Activated CD8-positive, alpha-beta memory T cell treated with anti-CD3 and anti-CD28 coated beads for 1 hour (primary cell): ENCODE measurements at places on chromosomes 1 and 21.

GRCh38 chr1:26411624-26412074, 1.0 kb downstream of the LIN28A start:
- DNase-seq = no peak

DNA sequence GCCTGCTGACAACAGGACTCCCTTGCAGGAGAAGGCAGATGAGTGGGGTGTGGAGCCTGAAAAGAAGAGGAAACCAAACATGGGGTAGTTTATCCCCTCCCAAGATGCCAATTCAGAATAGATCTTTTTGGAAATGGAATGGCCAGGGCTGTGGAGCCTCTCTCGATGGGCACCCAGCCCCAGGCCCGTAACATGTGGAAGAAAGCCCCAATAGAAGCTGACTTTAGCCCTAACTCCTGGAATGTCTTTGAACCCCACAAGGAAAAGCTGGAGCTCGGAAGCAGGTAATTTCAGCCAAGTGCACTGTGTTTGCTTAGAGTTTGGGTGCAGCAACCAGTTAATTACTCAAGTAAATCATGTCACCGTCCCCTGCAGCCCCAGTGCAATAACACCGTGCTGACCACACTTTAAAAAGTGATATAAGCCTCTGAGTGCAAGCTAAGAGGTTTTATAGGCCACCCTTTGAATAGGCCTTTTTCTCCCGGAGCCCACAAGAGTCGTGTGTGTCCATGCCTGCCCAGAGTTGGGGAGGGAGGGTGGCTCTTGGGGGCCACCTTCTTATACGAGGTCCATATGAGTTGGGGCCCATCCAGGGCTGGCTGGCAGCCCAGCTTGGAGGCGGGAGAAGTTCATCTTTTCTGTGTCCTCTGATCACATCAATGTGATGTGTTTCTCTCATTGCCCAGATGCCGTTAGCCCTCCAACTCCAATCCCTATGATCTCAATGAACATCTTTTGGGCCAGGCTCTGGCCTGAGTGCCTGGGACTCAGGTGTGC, 153.2 kb downstream of the TRABD2B start:
- DNase-seq = no peak

GRCh38 chr1:178578541-178578940, 65.6 kb downstream of the TEX35 start:
- DNase-seq = no peak

GRCh38 chr1:160210561-160210960, 5.4 kb downstream of the PEA15 start:
- no peak for DNase-seq

DNA sequence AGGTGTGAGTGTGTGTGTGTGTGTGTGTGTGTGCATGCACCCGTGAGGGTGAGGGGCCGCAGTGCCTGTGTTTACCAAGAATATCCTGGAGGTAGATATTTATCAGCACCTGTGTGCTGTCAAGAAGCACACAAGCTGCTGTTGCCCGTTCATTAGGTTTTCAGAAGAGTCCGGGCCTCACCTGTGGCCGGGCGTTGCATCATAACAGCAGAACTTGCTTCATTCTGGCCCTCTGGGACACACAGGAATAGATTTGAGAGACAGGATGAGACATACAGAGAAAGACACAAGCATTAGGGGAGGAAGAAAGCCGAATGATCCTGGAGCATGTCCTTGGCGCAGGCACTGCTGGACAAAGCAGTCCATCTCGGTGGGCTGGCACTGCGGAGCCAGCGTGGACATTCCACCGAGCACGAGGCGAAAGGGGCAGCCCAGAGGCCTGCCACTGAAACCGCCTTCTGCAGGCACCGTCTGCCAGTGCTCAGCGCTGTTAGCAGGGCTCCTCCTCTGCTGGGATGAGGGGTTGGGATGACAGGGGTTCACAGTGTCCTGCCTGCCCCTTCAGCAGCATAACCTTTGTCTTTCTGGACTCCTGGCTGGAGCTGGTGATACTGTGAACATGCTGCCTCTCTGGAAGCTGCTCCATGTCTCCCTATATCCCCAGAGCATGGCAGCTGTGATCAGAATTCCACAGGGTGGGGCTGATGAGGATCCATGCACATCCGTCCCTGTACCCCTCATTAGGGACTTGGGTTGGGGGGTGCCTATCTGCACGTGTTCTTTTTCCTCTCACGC, 81.1 kb downstream of the PEX14 start:
- DNase-seq = no peak

- peak; percentile 1 for DNase-seq
These were observed 506 bp downstream of the SSX2IP start for GRCh38 chr1:84689514-84690396.

DNA sequence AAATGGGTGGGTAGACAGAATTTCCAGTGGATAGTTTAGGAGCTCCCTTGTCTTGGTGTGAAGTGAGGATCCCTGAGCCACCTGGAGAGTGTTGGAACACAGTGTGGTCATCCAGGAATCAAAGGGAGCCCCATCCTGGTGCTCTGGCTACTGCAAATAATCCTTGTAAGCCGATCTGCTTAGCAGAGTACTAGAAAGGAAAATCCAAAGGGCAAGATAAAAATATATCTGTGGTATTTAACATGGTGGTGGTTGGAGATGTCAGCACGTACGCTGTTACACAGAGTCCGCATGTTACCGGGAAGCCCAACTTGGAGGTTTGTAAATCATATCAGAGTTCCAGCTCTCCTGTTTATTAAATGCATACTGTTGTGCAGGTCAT, 39.0 kb downstream of the VANGL1 start:
- no peak for DNase-seq

- no peak for DNase-seq
These were observed 42.1 kb upstream of the TP53BP2 start for GRCh38 chr1:223887747-223888418.

- DNase-seq = no peak
These were observed 5.8 kb upstream of the WNT3A start for GRCh38 chr1:228000836-228001563.

GRCh38 chr1:5389101-5389885, 602.9 kb downstream of the NPHP4 start:
- DNase-seq = no peak

DNA sequence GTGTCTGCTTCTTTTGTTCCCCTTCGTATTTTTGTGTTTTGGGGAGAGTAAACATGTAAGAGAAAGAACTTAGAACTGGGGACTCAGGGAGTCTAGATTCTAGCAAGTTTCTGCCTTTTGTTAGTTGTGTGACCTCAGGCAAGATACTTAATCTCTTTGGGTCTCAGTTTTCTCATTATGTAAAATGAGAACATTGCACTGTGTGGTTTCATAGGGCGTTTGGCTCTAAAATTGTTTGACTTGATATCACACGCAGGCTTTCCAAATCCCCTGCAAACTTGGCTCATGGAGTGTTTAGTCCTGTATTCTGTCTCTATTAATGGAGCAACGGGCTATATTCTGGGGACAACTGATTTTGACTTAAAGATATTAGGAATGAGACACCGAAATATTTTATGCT, 57.7 kb downstream of the NTNG1 start:
- no peak for DNase-seq

DNA sequence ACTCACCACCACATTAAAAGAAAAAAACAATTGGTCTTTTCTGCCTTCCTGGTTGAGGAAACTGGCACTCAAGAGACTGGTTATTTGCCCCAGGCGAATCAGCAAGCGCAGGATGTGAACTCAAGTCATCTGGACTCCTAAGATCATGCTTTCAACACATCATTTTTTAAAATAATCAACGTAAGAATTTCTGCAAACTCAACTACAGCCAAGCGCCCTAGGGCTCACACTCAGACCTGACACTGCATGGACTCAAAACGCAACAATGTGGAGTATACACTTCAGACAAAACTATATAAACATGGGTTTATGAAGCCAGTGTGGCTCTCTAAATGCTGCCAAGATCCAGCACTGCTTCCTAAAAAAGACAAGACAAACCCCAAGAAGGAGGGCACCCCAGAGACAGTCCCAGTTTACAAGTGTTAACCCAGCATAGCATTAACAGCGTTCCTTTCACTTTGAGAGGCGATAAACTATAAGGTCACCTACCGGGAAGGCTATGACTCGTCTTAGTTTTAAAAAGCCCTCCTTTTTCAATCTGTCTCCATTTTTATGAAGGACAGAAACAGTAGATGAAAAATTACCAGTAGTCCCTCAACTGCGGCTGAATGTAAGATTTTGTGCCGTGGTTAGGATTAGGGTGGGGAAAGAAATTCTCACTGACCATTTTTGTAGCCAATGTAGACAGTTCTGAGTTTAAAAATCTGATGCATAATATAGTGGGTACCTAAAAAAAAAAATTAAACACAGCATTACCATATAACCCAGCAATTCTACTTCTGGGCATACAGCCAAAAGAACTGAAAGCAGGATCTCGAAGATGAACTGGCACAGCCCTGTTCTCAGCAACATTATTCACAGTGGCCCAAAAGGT, 54.8 kb downstream of the SIPA1L2 start:
- no peak for DNase-seq

GRCh38 chr1:33378976-33379375, 51.9 kb downstream of the PHC2 start:
- no peak for DNase-seq

- no peak for DNase-seq
These were observed 151.0 kb downstream of the NUF2 start for GRCh38 chr1:163472651-163473248.

DNA sequence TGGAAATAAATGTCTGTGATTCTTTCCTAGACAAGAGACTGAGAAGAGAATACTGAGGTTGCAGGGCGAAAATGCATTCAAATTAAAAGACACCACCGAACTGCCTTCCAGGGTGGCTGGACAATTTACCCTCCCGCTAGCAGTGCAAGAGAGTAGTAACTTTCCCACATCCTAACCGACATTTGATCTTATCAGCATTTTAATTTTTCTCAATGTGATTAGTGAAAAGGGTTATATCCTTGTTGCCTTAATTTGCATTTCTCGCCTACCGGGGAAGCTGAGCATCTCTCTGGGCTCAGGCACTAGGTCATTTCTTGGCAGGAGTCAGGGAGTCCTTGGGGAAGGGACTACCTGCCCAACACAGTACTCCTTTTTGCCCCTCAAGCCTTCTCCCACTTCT, 2.8 kb downstream of the TNFRSF8 start:
- DNase-seq = no peak

- DNase-seq = no peak
These were observed 104.9 kb downstream of the BCAR3 start for GRCh38 chr1:93576746-93577145.

DNA sequence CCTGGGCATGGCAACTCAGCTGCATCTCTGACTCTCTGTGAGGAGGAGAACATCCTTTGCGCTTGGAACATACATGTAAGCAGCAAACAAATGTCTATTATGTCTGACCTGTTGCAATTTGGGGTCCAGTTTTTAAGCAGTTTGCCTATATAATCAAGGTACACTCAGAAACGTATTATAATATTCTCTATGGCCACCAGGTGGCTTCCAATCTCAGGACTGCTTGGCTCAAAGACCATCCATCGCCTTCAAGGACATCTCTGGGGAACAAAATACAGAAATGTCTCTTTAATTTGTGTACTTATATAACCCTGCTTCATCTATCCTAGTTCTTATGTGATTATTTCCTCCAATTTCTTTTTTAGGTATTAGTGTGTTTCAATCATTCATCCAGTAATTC, 227.2 kb downstream of the OLFM3 start:
- no peak for DNase-seq

DNA sequence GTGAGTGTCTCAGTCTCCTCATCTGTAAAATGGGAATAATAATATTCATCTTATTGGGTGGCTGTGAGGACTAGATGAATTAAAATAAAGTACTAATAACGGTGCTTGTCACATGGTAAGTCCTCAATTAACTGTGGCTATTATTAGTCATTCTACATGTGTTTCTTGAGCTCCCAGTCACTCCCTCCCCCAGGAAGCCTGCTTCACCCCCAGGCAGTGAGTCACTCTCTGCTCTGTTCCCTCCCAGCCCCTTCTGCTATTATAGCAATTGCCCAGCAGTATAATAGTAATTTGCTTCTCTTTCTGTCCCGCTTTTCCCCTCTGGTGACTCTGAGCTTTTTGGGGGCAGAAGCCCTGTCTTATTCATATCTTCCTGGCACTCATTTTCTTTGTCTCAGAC, 102.0 kb downstream of the BEND5 start:
- no peak for DNase-seq

DNA sequence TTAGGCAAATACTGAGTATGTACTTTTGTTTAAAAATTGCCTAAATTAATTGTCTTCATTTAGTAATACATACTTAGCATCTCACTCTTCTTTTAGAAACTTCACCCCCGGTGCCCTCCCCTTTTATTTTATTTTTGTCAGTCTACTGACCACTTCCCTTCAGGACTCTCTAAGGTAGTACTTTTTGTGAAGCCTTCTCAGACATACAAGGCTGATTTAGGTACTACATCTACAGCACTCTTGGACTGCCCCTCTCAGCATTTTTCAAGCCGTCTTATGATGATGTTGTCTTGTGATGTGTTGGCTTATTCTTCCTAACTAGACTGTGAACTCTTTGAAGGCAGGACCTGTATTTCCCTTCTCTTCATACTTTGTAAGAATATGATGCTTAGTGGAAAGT, 24.7 kb downstream of the RPS6KC1 start:
- DNase-seq = no peak

- no peak for DNase-seq
These were observed 1.1 kb downstream of the GJB5 start for GRCh38 chr1:34755961-34756360.

DNA sequence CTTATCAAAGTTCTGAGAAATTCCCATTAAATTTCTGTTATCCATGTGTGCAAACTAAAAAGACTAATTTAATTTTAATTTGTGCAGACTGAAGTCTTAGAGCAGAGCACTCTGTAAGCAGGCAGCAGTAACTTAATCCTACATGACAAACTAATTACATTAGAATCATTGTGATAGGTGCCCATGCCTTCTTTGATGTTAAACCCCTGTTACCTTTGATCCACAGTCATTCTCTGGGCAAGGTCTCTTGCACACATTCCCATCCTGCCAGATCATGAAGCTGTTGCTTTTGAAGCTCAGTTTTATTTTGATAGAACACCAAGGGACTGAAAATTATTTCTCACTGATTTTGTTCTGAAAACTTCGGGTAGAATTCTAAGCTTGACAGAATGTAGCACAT, 77.2 kb downstream of the BCAR3 start:
- DNase-seq = no peak

DNA sequence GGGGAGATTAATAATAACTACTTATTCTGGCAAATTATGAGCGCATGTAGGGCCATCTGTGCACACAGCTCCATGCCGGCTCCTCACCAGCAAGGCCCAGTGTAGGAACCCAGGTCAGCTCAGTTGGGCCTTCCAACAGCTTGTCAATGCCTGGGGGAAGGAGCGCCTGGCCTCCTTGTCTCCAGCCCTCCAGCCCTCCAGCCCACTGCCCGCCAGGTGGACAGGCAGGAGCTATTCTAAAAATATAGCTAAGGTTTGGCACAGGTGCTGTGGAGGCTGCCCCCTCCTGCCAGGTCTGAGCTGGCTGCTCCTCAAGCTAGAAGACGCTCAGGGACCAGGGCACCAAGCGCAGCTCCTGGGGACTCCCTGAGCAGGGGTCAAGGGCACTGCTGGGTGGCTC, 85.7 kb downstream of the GRIK3 start:
- no peak for DNase-seq

GRCh38 chr1:231882790-231883189, 256.2 kb downstream of the DISC1 start:
- DNase-seq = no peak

DNA sequence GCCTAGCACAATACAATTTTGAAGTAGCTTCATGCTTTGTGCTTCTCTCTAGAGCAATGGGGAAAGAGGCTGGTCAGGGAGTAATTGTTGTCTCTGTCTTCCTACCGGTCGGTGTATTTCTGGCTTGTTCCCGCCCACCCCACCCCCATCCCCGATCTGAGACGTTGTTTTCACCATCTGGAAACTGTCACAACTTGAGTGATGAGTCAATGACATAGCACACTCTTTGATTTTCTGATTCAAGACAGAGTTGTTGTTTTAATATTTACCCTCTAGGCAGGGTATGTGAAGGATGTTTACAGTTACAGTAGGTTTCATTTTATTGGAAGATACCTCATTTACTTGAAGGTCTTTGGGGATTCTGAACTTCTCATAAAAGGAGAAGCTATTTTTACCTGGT, 7.0 kb downstream of the IL12RB2 start:
- no peak for DNase-seq
